ENCODE measurements at places on chromosomes 5 and 9.

- DNase-seq, result no peak
Measured at GRCh38 chr5:100731768-100732167, 171.3 kb downstream of the ST8SIA4 start.

- no peak for DNase-seq
Measured at GRCh38 chr5:116415989-116416388, 158.6 kb downstream of the SEMA6A start.

GRCh38 chr5:128146671-128147070 is 63.1 kb downstream of the SLC12A2 start:
- no peak for DNase-seq

GRCh38 chr9:110919609-110920008 is 118.7 kb downstream of the LPAR1 start:
- no peak for DNase-seq

GRCh38 chr5:80240368-80240986 is 15.4 kb downstream of the SERINC5 start:
- DNase-seq, result no peak

- no peak for DNase-seq
Measured at GRCh38 chr5:95152131-95152530, 132.8 kb downstream of the MCTP1 start.

GRCh38 chr9:33378121-33378795 is 24.1 kb downstream of the AQP7 start:
- DNase-seq, result no peak

GRCh38 chr9:134152022-134152448 is 12.3 kb downstream of the RNU6ATAC start:
- DNase-seq, result no peak

DNA sequence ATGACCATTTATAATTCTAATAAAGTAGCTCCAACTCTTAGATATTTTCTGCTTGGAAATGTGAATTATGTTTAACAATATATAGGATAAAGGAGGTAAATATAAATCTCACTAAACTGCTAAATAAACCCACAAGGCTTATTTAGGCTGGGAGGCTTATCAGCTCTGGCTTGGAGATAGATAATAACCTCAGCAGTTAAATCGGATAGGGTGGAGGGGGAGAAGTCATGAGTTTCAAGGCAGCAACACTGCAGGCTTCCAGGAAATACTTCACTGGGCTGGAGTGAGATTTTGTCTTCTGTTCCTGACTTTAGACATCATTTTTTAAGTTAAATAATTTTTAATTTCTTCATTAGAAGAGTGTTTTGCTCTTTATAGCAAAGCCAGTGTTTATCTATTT is 80.0 kb upstream of the ITGA2 start:
- no peak for DNase-seq

GRCh38 chr9:127277099-127277498 is 12.5 kb downstream of the GARNL3 start:
- DNase-seq, result no peak

DNA sequence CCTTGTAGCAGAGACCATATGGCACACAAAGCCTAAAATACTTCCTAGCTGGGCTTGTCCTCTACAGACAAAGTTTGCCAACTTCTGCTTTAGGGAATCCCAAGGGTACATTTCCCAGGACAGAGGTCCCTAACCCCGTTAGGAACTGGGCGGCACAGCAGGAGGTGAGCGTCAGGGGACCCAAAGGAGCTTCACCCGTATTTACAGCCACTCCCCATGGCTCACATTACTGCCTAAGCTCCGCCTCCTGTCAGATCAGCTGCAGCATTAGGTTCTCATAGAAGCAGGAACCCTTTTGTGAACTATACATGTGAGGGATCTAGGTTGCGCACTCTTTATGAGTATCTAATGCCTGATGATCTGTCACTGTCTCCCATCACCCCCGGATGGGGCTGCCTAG is 88.5 kb upstream of the TRPM3 start:
- no peak for DNase-seq

DNA sequence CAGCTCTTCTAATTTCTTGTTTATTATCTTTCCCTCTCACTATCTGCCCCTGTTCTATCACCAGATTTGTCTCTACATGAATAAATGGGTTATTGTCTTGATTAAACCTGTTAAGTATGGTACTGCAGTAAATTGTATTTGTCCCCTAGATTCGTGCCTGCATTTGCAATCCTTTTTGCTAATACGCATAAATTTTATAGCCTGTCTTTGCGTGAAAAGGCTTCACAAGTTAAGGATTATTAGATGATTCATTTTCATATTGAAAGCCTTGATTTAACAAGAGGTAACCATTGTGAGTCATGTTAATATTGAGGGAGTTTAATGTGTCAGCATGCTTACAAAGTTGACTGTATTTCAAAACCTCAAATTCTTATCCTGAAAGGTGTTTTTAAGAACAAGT is 204.6 kb downstream of the PCSK1 start:
- no peak for DNase-seq

DNA sequence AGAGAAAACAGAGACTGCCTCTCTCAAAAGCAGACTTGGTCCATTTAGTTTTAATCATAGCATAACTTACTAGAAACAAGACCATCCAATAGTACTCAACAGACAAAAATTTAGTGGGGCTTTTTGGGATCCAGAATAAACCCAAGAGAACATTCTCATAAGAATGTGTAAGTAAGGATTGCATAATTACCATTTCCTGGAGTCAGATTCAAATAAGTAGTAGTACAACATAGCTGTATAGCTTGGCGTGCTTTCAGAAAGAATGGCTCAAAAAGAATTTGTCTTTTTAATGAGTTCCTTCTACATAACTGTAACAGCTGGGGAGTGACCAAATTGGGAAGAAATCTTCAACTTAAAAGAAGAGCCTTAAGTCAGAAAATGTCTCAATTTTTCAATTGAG is 145.4 kb downstream of the DENND1A start:
- no peak for DNase-seq

DNA sequence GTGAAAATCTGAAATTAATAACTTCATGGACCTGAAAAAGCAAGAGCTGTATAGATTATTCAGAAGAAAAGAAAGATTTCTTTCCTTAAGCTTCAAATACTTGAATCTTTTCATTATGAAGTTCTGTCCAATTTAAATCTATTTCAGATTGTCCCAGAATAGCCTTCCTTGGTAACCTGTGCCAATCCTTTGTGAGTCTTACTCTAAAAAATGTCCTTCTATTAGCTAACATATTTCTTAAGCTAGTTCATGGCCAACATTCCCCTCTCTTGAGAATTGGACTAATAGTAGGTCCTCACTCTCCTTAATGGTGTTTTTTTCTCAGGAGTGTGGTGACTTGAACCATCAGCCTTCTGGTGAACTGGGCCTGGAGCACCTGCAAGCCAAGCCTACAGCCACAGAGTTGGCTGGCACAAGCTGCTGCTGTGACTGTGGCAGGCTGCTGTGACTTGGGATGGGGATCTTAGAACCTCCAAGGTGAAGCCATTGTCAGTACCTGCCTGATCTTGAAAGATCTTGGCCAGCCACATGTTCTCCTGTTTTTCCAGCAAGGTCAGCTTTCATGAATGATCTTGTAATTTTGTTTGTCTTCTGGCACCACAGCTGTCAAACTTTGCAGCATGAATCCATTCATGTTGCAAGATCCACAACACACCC is 262.6 kb upstream of the MAP3K1 start:
- no peak for DNase-seq

DNA sequence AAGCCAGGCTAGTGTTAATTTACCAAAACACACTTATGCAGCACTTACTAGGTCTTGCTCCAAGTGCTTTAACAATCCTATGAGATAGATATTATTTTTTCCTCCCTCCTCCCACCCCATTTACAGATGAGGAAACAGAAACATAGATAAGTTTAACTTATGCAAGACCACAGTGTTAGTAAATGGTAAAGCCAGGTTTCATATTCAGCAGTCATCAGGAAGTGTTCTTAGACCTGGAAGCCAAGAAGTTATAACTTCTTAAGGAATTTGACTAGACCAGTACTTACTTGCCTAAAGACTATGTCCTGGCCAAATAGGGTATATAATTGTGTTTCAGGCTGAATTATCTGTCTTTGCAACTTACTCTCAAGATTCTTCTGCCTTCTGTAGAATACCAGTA is 15.9 kb downstream of the ABHD17B start:
- no peak for DNase-seq

- no peak for DNase-seq
Measured at GRCh38 chr5:100828898-100829356, 74.2 kb downstream of the ST8SIA4 start.

- DNase-seq, result no peak
Measured at GRCh38 chr5:78003450-78003849, 227.3 kb upstream of the TBCA start.

DNA sequence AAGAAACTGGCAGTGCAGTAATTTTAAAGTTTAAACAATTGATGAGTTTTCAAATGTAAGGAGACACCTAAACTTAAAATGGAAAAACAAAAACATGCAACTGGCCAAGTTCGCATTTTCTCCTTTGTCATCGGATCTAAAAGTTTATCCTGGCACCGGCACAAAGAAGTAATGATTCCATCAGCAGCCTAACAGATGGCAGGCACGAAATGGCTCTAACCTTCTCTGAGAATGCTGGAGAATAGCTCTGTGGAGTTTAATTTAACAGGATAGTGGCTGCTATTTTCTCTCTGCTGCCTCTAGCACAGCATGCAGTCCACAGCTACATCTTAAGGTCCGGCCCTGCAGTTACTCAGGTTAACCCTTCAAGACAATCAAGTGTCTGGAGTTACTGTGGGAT is 82.2 kb downstream of the PRELID2 start:
- no peak for DNase-seq

GRCh38 chr9:21317956-21318923 is 13.1 kb upstream of the IFNA5 start:
- DNase-seq, result no peak

- DNase-seq, result no peak
Measured at GRCh38 chr5:31192442-31192841, 1.0 kb upstream of the CDH6 start.

- DNase-seq, result no peak
Measured at GRCh38 chr9:3880851-3881250, 355.1 kb upstream of the RFX3 start.

- DNase-seq, result no peak
Measured at GRCh38 chr9:101176384-101176783, 147.9 kb downstream of the PLPPR1 start.

- no peak for DNase-seq
Measured at GRCh38 chr5:111143910-111144309, 51.8 kb downstream of the WDR36 start.

- no peak for DNase-seq
Measured at GRCh38 chr9:116181853-116182610, 28.4 kb downstream of the PAPPA start.

DNA sequence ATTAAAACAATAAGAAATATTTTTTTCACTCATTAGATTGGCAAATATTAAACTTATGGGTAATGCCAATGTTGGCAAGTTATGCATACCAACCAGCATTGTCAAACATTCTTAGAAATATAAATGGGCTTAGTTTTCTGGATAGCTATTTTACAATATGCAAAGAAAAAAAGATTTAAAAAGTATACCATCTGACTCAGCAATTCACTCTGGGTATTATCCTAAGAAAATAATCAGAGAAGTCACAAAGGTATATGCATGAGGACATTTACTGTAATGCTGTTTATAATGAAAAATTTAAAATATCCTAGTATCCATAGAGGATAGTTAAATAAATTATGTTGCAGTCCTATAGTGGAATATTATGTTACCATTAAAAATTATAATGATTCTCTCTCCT is 57.4 kb upstream of the PTPDC1 start:
- DNase-seq, result no peak

- DNase-seq, result no peak
Measured at GRCh38 chr9:97357056-97357455, 49.6 kb downstream of the CCDC180 start.

DNA sequence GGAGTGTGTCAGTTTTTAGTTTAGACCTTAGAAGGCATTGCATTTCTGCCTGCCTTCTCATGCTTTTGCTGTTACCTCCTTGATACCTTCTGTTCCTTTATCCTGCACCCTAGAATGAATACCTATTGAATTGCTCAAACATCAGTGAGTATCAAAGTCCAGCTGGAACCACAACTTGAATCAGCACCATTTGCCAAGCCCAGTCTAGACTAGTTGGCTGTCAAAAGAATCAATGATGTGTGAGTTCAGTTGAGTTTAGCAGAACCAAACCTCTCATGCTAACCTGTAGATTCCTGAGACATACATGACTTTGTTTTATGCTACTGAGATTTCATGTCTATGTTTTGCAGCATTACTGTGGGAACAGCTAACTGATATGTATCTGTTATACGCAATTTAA is 116.6 kb downstream of the FAM170A start:
- DNase-seq, result no peak

DNA sequence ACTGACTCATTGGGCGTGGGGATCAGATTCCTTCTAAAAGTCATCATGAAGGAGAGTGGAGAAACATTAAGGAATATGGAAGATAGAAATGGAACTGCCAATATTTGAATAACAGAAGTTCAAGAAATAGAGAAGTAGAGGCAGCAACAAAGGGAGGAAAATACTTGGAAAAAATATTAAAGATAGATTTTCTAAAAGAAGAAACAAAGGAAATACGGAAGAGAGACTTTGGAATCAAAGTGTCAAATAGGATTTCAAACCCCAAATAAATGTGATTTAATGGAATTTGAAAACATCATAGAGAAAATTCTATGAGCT is 605.1 kb upstream of the KLF4 start:
- no peak for DNase-seq

DNA sequence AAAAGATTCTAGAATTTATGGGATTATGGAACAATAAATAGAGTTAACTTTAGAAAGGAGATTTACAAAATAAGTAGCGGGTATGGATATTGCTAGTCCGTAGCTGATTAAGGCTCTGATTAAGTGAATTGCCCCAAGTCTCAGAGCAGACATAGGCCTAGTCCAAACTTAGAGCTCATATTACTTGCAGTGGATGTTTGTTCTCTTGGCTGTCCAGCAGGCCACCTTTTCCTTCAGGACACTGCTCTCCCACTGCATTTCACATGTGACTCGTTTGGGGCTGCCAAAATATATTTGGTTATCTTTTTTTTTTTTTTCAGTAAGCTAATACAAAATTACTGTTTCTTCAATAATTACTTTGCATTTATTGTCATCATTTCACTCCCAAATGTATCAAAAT is 76.6 kb downstream of the ARRDC3 start:
- DNase-seq, result no peak

DNA sequence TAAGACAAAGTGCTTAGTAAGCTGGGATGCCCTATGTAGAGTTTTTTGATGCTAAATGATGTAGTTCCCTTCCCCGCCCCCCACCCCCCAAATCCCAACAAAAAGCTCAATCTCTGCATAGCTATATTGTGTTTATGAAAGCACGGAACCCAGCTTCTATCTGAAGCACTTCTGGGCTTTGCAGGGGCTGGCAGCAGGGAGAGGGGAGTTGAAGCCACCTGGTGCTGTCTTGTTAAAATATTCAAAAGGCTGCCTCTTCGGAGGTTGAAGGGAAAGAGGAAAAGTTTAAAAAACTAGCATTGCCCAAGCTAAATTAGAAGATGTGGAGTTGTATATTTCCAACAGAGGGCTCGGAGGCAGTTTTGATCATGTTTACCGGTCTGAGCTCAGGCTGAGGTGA is 5.0 kb upstream of the TNC start:
- no peak for DNase-seq

- DNase-seq, result no peak
Measured at GRCh38 chr5:159921721-159922120, 5.4 kb downstream of the ADRA1B start.

GRCh38 chr9:102832814-102833213 is 162.3 kb upstream of the CYLC2 start:
- no peak for DNase-seq

- no peak for DNase-seq
Measured at GRCh38 chr5:514673-515072, 9.6 kb downstream of the SLC9A3 start.

GRCh38 chr5:177455036-177455660 is 8.5 kb downstream of the PRR7 start:
- DNase-seq, result no peak
